ENCODE measurements at places on chromosomes 7 and 10.
A peak's percentile ranks its signal among the peaks of the same experiment; 100 is the strongest.

- peak; percentile 40 for DNase-seq
Measured at GRCh38 chr10:14481752-14482151, 151.0 kb upstream of the FRMD4A start.

- DNase-seq, result no peak
Measured at GRCh38 chr10:34607894-34608293, 207.2 kb downstream of the PARD3 start.

DNA sequence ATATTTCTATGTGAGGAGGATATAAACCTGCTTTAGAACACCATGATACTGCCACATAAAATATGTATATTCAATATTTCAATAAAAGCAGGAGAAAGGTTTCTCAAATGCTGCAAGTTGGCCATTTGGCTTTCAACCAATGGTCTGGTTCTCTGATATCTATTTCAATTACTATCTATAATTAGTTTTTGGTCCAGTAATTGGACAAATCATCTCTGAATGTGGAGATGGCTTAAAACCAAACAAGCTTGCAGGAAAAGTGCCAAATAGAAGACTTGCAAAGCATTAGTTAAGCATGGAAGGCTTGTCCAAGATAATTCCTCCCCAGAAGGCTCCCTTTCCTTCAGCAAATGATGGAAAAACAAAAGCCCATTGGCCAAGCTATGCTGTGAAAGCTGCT is 140.1 kb downstream of the CPEB3 start:
- DNase-seq, result no peak

DNA sequence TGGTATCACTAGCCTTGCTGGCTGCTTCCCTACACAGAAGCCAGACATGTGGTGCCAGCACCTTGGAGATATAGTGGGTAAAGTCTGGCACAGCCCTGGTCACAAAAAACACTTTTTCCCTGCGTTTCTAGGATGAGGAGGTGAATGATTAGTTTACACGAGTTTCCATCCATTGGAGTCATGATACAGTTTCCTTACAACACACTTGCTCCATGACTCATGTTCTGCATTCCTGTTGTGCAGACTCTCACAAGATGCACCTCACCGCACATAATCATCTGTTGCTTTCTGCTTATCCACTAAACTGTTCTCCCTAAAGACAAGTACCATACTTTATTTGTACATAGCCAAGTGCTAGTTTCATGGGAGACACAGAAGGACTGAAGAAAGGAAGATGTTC is 747.1 kb upstream of the GALNT17 start:
- DNase-seq, result no peak

GRCh38 chr7:11343818-11344413 is 370.2 kb downstream of the PHF14 start:
- peak; percentile 56 for DNase-seq

GRCh38 chr7:42627101-42627500 is 284.8 kb downstream of the C7orf25 start:
- no peak for DNase-seq

DNA sequence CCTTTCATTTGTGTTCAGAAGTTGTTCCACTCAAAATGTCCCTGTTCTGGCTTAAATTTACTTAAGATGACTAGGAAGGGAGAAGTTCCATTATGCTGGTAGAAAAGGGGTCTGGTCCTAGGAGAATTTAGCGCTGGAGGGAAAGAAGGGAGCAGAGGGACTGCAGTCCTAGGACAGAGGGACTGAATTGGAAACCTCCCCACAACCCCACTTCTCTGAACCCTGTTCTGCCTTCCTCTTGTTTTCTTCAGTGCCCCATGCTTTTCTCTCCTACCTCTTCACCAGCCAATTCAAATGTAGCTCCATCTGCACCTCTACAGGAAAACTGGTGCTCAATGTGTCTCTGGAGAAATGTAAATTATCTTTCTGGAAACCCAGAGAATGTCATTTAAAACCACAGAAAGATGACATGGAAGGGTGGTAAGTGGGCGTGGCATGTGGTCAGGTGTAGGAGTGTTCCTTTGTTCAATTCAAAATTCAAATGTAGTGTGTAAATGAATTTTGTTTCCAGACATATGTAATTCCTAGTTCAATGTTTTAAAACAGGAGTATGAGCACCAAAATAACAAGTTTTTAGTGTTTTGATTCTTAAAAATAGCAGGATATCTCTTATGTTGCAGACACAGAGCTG is 24.0 kb upstream of the RHOBTB1 start:
- DNase-seq, result no peak

GRCh38 chr10:24313283-24313682 is 104.3 kb downstream of the KIAA1217 start:
- DNase-seq, result no peak

- DNase-seq, result no peak
Measured at GRCh38 chr7:18276380-18276779, 219.2 kb upstream of the HDAC9 start.
